NCI-H2081 (cell line): ENCODE measurements at places on chromosomes 7 and 10.

DNA sequence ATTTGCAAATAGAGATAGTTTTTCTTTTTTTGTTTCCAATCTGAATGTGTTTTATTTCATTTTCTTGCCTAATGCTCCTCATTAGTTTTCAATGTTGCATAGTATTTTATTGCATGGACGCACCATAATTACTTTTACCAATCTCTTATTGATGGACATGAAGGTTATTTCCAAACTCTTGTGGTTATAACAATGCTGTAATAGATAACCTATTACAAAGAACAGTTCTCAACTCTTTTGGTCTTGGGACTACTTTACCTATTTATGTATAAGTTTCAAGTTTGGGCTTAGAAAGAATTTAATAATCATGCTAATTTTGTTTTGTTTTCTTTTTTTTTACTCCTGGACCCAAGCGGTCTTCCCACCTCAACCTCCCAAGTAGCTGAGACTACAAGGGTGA lies 7.0 kb downstream of the SHLD2 start:
- DNase-seq, result no peak

DNA sequence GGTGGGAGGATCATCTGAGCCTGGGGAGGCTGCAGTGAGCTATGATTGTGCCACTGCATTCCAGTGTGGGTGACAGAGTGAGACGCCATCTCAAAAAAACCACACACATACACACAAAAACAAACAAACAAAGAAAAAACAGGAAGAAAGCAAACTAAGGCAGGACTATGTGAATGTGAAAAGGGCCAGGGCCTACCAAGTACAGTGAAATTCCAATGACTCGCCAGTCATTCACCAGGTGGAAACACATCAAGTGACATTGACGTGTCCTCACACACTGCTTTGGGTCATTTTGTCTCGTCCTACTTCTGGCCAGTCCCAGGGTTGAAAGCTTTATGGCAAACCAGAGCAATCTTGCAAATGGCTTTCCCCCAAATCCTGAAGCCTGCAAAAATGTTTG lies 79.9 kb downstream of the HIP1 start:
- DNase-seq, result no peak

DNA sequence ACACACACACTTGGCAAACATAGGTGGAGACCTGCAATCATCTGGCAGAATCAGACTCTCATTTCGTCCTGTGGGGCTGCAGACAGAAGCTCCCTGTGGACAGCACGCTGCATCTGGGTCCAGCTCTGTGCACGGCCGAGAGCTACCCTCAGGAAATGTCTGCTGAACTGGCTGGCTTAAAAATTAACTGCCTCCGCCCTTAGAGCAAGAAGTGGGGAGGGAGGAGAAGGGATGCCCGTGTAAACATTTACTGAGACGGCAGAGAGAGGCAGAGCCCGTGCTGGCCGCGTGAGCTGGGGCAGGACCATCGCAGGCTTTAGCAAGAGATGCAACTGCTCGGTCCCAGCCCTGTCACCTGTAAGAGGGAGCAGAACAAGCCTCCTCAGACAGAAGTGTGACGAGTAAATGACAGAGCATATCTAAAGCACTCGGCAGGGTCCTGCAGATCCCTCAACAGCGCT lies 81.8 kb downstream of the TNS3 start:
- no peak for DNase-seq

GRCh38 chr7:167090-167855 lies 25.1 kb upstream of the FAM20C start:
- DNase-seq, result no peak

GRCh38 chr7:20299647-20300312 lies 30.9 kb upstream of the ITGB8 start:
- DNase-seq, result no peak

DNA sequence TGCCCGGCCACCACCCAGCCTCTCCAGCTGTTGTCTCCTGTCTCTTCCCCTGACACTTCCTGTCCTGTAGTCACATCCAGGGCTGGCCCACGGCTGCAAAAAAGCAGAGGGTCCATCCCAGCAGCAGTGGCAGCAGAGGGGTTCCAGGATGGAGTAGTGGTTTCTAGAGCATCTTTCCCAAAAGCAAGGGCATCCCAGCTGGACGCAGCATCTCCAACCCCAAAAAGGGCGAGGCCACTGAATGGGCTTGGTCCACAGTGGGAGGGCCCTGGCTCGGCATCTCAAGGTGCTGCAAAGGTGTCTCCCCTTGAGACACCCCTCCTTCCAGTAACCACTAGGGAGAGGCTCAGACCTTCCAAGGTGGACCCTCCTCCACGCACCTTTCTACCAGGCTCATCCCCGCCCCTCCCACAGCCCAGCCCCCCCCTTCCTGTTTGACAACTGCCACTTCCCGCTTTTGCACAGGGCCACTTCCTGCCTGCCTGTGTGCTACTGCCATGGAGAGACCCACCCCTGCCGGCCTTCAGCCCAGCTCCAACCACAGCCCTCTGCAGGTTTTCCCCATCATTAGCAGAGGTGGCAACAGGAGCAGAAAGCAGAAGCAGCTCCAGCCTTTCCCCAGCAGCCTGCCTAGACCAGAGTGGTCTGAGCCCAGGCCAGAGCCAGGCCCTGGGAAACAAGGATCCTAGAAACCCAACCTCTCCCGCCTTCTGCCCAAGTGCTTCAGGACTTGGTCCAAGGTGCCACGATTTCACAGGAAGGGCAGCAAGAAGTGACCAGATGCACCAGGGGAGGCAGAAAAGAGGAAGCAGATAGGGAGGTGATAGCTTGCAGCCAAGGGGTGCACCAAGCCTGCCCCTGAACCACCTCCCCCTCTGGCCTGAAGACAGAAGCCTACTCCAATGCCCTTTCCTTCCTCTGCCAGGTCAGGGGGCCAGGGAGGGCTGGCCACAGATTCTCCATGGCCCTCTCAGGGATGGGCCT lies 8.6 kb downstream of the CAMK2G start:
- DNase-seq, result no peak

DNA sequence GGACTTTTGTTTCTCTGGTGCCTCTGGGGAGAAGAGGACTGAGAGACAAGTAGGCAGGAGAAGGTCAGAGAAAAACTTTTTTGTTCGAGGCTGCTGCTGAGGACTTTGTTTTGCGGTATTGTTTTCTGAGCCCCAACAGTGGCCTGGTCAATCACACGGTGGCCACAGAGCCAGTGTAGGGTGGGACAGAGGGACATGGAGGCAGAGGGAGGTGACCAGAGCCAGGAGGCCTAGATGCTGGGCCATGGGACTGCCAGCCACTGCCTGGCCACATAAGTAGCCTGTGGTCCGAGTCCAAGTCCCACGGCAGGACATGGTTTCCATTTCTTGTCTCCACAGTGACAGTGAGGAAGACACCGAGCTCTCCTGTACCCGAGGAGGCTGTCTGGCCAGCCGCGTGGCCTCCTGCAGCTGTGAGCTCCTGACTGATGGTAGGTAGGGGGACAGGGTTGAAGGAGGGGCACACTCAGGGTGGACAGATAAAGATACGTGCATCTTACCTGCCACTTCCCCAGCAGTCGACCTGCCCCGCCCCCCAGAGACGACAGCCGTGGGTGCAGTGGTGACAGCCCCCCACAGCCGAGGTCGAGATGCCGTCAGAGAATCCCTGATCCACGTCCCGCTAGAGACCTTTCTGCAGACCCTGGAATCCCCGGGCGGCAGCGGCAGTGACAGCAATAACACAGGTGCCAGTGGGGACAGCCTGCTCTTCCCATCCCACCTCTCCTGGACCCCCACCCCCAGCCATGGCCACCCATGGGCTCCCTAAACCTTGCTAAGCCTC lies 27.5 kb downstream of the SH2B2 start:
- no peak for DNase-seq

- no peak for DNase-seq
Measured at GRCh38 chr7:42939457-42940240, 7.5 kb downstream of the MRPL32 start.

DNA sequence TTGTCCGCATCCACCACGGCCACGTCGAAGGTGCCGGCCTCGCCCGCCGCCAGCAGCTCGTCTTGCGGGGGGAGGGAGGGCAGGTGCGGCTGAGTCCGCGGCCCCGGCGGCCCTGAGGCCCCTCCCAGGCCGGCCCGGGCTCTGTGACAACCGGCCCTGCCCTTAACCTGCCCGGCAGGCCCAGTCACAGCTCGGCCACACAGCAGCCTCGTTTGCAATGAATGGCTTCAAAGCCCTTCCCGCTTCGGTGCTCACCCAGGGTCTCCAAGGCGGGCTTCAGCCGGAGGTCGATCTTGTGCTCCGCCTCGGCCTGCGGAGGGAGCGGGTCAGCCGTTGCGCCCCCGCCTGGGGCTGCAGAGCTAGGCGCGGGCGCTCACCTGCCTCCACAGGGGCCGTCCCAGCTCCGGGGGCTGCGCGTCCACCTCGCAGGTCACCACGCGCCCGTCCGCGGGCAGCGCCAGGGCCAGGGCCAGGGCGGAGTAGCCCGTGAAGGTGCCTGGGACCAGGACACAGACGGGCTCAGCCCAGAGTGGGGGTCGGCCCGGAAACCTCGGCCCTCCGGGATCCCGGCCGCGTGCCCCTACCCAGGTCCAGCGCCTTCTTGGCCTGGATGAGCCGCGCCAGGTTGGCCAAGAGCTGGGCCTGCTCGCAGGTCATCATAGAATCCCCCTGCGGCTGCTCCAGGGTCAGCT lies 928 bp downstream of the COMTD1 start:
- no peak for DNase-seq

DNA sequence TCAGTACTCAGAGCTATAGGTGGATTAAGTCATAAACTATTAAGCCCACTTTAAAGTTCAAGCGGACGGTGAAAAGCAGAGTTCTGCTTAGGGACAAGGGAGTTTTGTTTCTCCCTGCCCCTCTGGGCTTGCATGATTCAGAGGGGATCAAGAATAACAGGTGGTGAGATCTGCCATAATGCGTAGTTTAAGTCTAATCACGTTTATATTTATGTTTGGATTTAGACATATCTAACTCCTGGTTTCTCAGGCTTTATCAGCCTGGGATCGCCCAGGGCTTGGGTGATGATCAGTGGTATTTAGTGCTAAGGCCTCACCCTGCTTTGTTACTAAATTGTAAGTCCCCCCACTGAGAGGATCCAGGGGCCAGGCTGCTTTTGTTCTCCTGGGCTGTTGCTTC lies 335.4 kb upstream of the NRP1 start:
- DNase-seq, result no peak

DNA sequence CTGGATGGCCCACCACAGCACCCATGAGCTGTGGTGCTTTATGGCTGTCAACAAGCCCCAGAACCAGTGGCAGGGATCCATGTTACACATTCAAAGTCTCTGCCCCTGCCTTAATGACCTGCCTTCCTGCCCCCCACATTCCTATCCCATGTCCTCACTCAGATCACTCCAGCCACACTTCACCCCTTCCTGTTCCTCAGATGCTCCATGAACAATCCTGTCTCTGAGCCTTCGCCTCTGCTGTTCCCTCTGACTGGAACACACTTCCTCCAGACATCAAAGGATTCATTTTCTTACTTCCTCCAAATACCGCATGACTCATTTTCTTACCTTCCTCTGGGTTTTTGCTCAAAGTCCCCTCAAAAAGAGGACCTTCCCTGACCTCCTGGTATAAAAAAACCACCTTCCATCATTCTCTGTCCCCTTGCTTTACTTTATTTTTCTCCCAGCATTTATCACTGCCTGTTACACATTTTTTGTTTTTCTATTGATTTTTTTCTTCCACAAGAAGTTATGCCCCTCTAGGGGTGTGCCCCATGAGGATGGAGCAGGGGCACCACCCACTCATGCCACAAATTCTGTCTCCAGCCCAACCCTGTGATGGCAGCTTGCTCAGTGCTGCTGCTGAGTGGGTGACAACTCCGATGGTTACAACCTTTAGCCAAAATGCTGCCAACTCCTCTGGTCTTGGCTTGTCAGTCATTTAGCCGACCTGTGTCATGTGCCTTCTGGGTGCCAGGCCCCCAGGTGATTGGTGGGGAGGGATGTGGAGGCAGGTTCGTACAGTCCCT lies 18.2 kb downstream of the COL13A1 start:
- no peak for DNase-seq

DNA sequence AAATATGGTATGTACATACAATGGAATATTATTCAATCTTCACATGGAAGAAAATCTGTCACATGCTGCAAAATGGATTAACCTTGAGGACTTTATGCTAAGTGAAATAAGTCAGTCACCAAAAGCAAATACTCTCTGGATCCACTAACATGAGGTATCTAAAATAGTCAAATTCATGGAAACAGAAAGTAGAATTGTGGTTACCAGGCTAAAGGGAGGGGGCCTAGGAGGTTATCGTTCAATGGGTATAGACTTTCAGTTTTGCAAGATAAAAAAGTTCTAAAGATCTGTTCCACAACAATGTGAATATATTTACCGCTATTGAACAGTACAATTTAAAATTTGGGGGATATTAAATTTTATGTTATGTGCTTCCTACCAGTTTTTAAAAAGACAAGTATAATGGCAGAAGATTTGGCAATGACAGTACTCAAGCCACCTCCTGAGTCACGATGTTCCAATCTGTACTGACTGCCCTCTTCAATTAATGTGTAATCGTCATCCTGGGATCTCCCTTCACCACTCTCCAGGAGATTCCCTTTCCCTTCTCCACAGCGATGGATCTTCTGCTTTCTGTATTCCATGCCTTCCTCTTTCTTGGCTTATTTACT lies 32.3 kb upstream of the IL6 start:
- DNase-seq, result no peak

GRCh38 chr10:117681104-117681503 lies 138.6 kb downstream of the EMX2 start:
- no peak for DNase-seq

DNA sequence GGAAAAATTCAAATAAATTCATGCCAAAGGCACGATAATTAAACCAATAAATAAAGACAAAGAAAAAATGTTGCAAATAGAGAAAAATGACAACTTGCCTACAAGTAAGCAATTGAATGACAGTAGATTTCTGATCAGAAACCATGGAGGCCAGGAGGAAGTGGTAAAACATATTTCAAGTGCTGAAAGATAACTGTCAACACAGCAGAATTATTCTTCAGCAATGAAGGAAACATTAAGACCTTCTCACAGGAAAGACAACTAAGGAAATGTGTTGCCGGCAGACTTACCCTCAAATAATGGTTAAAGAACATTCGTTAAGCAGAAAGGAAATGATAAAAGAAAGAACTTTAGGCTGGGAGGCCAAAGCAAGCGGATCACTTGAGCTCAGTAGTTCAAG lies 30.4 kb downstream of the RUNDC3B start:
- no peak for DNase-seq

- DNase-seq, result no peak
Measured at GRCh38 chr10:53957401-53957800, 843.6 kb downstream of the PCDH15 start.
